HS-27A (cell line): ENCODE measurements at places on chromosomes 4 and X.

DNA sequence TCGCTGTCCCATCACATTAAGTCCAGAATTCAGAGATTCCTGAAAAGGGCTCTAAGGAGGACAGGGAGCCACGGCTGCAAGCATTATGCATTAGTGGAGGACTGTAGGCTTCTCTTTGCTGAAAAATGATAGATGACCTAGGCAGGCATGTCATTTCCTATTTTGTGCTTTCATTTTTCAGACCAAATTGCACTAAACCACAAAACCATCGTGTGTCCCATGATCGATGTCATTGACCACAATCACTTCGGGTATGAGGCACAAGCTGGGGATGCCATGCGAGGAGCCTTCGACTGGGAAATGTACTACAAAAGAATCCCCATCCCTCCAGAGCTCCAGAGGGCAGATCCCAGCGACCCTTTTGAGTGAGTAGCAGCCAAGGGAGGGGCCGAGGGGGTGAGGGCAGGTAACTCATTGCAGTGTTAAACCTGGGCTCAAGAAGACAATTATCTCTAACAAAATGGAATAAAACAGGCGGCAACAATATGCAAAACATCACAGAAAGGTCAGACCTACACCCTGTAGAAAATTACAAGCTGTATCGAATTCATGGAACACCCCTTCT, 355.2 kb upstream of the GALNT7 start:
- DNase-seq = no peak

DNA sequence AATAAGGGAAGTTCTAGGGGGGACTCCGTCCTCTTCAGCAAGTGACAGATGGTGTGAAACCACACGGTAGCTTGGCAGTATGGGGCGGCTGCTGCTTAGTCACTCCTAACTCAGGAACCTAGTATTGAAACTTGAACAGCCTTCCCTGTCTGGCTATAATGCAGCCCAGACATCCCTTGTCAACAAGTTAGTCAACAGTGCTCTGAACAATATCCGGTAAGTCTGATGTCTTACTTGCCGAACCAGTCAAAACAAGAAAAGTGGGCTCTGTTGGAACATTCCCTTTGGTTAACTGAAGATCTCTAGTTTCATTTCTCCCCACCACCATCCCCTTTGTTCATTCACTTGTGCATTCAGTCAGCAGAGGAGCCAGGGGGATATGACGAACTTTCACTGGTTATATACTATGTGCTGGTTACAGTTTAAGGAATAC, 18.7 kb upstream of the CXCL13 start:
- no peak for DNase-seq

DNA sequence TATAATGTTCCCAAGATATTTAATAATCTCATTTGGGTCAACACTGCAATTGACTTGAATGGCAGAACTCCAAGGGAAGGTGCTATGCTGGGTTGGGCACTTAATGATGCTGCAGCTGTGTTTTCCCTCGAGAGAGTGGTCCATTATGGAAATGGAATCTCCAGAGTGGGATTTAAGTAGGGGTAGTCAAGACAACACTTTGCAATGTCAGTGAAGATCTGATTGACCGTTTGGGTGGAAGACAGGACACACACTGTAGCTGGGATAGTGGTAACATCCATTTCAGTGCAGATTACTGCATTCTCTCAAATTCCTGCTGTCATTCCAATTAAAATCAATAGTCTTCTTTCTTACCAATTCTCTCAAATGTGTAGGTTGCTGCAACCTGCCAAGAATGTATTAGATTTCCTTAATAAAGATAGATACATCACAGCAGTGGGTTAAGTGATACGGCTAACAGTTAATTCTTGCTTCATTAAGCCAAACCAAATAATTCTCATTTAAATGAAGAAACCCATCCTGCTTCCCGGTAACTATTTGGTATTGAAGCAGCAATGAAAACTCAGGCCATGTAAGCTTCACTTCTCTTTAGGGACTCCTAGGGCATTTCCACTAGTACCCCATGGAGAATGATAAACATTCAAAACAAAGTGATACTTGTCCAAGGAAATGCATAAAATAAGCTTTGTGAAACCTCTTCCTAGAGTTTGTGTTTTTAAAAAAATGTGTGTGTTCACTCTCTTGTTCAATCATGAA, 40.5 kb upstream of the RASGEF1B start:
- DNase-seq = no peak

DNA sequence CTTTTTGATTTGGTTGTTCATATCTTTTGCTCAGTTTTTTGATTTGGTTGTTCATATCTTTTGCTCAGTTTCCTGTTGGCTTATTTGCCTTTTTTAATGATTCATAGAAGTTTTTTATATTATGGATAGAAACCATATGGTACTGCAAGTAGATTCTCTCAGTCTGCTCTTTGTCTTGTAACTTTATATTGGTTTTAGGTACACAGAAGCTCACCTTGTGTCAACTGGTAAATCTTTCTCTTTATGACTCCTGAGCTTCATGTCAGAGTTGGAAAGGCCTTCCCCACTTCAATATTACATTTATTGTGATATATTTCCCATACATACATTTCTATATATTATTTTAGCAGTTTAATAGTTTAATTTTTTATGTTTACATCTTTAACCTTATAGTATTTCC, 8.2 kb upstream of the VGLL1 start:
- DNase-seq = no peak

DNA sequence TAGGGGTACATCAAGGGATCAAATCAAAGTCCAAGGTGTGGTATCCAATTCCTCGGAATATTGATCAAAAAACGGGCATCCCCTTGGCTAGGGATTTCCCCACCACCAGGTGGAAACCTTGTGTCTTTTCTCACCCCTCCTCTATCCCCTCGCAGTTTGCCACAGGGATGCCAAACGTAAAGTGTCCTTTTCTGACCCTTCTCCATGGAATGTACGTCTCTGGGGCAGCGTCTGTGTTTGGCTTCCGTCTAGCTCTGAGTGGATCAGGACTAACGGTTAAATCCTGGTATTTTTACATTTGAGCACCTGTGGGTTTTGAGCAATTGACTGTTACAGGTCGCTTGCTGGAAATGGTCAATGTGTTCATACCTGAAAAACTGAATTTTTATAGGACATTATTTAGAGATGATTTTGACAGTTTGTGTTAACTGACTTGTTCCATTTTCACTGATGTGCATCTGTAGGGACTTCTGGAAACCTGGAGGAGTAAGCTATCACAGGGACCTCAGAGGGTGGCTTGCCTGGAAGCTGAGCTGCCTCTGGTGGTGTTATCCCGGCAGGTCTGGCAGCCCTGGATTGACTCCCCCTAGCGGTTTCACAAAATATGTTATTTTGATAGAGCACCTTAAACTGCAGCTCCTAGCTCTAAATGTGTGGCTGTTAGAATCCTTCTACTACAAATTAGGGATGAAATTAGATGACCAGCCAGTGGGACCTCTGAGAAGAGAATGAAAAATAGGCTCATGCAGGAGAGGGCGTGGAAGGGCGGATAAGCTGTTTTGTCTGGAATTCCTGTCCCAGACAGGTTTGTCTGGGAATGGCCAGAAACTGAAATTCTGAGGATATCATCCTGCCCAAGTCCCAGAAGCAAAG, 8.8 kb upstream of the MGST2 start:
- DNase-seq = peak; percentile 39

DNA sequence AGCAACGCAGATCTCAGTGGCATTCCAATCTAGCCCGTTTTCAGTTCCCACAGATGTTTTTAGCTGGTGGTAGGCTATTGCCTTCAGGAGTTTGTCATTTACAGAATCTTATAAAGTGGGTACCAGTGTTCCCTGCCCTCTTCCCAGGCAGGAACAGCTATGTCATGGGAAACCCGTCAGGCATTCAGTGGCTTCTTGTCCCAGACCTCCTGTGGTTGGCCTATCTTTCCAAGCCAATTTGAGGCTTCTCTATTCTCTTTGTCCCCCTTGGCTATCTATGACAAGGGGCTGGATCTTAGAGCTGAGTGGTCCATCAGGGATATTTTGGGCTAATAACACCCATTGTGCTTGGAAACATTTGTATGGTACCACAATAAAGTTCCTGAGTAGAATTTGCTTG, 33.6 kb upstream of the RPL34 start:
- DNase-seq = no peak

DNA sequence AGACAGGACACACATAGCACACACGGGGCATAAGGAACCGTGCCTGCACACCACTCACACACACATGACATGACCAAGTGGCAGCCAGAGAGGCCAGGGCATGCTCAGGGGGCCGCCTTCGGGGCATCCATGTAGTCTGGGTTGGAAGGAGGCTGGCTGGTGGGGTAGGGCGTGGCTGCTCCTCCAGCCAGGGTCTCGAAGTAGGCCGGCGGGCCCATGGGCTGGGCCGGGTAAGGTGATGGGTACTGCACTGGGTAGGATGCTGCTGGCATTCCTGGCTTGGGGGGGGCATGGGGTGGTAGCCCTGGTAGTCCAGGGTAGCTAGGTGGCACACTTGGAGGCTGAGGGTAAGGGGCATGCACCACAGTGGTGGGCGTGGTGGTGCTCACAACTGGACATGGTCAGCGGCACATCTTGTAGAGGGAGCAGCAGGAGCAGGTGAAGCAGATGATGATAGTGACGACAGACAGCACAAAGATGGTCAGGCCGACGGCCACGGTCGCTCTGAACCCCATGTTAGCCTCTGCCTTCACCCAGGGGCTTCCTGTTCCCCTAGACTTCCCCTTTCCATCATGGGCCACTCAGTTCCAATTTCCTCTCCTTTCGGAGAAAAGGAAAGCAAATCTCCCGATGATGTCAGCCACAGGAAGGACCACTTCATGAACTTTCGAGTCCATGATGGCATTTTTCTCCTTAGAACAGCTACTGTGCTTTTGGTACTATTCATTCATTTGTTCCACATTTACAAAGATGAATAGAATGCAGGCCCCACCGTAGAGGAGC, 10.9 kb upstream of the DDX3X start:
- no peak for DNase-seq

GRCh38 chrX:16695079-16695676, 17.3 kb downstream of the CTPS2 start:
- DNase-seq = no peak

GRCh38 chrX:70264784-70265183, 3.4 kb upstream of the ARR3 start:
- DNase-seq = no peak

- no peak for DNase-seq
Measured at GRCh38 chrX:14352511-14352910, 176.8 kb upstream of the GLRA2 start.

GRCh38 chr4:101205916-101206315, 141.4 kb downstream of the PPP3CA start:
- no peak for DNase-seq

DNA sequence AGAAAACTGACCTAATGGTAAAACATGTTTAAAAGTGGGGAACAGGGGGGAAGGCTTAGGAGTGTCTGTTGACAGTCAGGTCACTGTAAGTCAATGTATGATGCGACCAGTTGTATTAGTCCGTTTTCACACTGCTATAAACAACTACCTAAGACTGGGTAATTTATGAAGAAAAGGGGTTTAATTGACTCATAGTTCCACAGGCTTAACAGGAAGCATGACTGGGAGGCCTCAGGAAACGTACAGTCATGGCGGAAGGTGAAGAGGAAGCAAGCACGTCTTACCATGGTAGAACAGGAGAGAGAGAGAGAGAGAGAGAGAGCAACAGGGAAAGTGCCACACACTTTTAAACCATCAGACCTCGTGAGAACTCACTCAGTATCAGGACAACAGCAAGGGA, 13.0 kb upstream of the PLAC1 start:
- no peak for DNase-seq

DNA sequence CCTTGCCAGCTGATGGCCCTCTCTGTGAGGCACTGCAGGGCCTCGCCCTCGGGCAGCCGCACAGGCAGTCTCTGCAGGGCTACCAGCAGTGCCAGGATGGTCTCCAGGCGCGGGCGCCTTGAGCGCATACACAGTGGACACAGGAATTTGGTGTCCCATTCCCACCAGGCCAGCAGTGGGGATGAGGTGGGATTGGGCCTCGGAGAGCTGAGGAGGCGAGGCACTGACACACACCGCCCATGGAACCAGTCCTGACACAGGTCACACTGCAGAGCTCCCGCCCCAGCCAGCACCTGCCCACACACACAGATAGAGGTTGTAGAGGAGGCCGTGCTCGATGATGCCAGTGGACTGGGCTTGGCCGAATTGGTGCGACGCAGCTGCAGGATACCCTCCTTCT, 30.7 kb downstream of the KDM5C start:
- DNase-seq = no peak

- no peak for DNase-seq
Measured at GRCh38 chrX:117093319-117093718, 630.5 kb upstream of the CT83 start.

GRCh38 chr4:39429476-39430334, 23.0 kb downstream of the KLB start:
- no peak for DNase-seq

GRCh38 chrX:14936561-14936960, 63.3 kb downstream of the MOSPD2 start:
- no peak for DNase-seq

- DNase-seq = no peak
Measured at GRCh38 chr4:2341911-2342652, 76.4 kb downstream of the ZFYVE28 start.

- DNase-seq = no peak
Measured at GRCh38 chr4:164068392-164068791, 573.9 kb downstream of the TMA16 start.
